NCI-H345 (cell line): ENCODE measurements at places on chromosomes 12 and 14.

DNA sequence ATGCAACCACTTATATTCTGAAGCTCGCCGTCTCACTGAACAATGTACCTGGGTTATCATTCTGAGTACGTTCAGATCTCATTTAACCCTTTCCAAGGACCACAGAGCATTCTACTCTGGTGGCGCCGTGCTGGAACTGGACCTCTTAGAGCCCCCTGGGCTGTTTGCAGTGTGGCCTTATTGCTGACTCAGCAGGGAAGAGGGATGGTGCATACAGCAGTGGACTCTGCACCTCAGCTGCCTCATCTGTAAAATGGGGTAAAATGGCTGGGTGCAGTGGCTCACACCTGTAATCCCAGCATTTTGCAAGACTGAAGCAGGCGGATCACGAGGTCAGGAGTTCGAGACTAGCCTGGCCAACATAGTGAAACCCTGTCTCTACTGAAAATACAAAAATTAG lies 2.9 kb downstream of the ALDH2 start:
- no peak for DNase-seq

DNA sequence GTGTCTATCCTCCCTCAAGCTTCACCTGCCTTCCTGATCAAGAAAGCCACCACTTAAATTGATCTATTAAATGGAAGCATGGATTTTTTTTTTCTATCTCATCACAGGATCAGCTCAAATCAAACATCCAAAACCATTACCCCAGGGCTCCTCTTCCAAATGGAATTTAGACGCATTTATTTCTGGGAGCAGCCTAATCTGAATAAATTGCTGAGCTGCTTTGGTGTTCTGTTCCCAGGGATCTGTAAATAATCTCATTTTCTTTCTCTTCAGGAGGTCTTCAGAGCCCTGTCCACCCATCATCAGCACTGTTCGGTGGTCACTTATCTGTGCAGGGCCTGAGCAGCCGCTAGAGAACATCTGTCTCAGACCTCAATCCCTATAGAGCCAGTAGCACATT lies 695.4 kb upstream of the TMEM132C start:
- DNase-seq: no peak

DNA sequence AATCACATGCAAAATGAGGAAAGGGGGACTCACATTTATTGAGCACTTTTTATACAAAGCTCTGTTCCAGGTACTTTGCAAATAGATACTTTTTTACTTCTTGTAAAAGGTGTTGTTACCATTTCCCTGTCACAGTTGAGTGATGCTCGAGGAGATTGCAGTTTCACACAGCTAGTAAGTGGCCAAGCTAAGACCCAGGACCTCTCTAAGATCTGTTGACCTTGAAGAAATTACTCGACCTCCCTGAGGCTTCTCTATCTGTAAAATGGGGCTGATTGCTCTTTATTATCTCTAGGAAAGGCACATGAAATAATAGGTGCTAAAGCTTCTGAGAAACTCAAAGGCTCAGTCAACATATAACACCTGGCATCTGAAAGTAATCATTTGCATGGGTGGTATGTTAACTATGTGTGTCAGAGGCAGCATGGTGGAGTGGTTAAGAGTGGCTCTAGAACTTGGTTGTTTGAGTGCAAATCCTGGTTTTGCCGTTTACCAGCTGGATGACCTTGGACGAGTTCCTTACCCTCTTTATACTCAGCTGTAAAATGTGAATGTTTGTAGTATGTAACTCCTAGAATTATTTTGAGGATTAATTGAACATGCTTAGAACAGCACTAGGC lies 41.5 kb downstream of the IFT81 start:
- DNase-seq: no peak

DNA sequence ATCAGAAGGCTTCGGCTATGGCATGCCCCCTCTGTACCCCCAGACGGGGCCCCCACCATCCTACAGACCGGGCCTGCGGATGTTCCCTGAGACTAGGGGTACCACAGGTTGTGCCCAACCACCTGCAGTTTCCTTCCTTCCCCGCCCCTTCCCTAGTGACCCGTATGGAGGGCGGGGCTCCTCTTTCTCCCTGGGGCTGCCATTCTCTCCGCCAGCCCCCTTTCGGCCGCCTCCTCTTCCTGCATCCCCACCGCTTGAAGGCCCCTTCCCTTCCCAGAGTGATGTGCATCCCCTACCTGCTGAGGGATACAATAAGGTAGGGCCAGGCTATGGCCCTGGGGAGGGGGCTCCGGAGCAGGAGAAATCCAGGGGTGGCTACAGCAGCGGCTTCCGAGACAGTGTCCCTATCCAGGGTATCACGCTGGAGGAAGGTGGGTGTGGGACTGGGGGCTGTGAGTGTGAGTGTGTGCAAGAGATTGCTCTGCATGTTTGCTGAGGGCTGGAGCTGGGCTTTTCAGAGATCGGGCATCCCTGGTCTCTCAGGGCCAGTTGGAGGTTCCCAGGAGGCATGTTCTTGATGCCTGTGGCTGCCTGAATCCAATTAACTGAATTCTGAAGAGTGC lies 8.6 kb downstream of the NFATC4 start:
- DNase-seq: no peak

- DNase-seq: peak; percentile 25
These were observed 633 bp downstream of the STX2 start for GRCh38 chr12:130838284-130838950.

GRCh38 chr14:96086574-96087077 lies 47.5 kb downstream of the C14orf132 start:
- no peak for DNase-seq

GRCh38 chr12:21934173-21934572 lies 7.1 kb downstream of the ABCC9 start:
- DNase-seq: no peak

GRCh38 chr12:97630356-97630755 lies 167.8 kb downstream of the RMST start:
- no peak for DNase-seq

DNA sequence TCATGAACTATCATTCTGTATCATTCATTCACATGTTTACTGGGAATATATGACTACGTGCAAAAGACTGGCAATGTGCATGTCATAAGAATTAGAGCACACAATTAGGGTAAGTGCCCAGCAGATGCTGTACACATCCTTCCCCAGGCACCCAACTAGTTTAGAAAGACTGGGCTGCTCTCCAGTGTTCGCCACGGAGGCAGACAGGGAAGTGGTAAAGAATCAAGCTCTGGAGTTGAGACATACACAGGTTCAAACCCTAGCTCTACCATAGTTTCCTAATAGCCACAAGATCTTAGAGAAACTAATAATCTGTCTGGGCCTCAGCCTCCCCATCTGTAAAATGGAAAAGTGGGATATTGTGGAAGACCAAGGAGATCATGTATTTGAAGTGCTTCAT lies 6.8 kb downstream of the TMCC3 start:
- DNase-seq: no peak

GRCh38 chr12:49803693-49804450 lies 24.3 kb downstream of the NCKAP5L start:
- no peak for DNase-seq

DNA sequence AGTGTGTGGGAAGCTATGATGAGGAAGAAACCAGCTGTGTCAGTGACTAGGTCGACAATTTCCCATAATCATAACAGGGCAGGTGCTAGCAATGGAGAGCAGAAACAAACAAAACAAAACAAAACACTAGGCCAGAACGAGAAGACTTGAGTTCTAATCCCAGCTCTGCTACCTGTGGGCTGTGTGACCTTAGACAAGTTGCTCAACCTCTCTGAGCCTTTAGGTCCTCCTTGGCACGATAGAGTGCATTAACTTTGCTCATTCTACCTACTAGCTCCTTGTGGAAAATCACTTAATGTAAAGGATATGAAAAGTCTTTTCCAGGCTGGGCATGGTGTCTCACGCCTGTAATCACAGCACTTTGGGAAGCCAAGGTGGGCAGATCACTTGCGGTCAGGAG lies 11.2 kb downstream of the HHIPL1 start:
- no peak for DNase-seq

GRCh38 chr12:77031745-77032144 lies 33.6 kb downstream of the E2F7 start:
- DNase-seq: no peak

GRCh38 chr12:90250766-90251165 lies 542.1 kb upstream of the ATP2B1 start:
- no peak for DNase-seq

DNA sequence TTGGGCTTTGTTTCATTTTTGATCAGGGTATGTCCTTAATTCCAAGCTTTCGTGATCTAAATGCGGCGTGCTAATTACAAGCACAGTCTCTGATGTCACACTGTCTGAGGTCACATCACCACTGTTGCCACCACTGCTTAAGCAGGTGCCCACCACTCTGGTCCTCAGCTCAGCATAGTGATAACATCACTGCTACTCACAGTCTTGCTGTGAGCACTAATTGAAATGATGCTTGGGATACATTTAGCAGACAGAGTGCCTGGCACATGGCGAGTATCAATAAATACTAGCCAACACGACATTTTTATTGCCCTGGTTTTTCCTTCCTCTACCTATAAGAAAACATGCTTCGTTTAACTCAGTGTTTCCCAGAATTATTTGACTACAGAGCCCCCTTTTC lies 7.9 kb downstream of the RILPL2 start:
- DNase-seq: no peak

- DNase-seq: peak; percentile 8
These were observed 307.3 kb downstream of the CEP128 start for GRCh38 chr14:80634106-80634758.

DNA sequence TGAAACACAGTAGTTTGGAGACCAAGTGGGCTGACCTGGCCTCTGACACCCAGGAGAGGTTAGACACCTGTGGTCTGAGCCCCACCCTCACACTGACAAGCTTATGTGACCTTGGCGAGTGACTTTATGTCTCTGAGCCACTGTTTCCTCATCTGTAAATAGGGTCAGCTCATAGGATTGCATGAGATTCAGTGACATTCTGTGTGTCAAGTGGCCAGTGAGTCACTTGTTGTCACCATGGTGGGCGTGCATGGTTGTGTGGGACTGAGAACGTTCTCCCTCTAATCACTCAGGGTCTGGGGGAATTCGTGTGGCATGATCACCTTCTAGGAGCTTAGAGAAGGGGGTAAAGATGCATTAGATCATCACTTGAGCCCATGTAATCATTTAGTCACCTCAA lies 146.4 kb downstream of the PHETA1 start:
- no peak for DNase-seq

DNA sequence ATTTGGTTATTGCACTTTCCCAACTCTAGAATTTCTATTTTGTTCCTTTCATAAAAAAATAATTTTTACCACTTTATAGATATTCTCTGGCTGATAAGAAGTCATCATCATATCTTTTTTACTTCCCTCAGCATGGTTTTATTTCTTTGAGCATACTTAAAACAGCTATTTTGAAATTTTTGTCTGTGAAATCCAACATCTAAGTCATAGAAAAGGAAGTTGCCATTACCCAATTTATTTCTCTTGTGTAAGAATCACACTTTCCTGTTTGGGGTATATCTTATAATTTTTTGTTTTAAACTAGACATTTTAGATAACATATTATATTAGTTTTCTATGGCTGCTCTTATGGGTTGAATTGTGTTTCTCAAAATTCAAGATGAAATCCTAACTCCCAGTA lies 400.2 kb upstream of the OR4E1 start:
- DNase-seq: no peak

- no peak for DNase-seq
These were observed 26.7 kb downstream of the CRY1 start for GRCh38 chr12:107066691-107067090.

DNA sequence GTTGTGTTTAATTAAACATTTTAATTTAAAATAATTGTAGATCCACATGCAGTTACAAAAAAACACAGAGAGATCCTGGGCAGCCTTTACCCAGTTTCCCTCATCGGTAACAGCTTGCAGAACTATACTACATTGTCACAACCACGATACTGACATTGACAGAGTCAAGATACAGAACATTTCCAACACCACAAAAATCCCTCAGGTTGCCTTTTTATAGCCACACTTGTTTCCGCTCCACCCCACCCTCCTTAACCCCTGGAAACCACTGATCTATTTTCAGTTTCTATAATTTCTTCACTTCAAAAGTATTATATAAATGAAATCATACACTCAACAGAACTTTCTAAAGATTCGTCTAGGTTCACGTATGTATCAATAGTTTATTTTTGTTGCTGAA lies 458.8 kb upstream of the SOX5 start:
- DNase-seq: no peak

DNA sequence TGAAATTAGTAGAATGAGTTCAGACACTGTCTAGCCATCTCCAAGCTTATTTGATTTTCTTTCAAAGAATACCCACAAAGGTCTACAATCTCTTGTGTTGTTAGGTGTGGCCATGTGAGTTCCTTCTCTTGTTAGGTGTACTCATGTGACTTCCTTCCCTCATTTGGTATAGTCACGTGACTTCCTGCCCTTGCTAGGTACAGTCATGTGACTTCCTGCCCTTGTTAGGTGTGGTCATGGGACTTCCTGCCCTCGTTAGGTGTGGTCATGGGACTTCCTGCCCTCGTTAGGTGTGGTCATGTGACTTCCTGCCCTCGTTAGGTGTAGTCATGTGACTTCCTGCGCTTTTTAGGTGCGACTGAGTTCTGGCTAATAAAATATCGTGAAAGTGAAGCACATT lies 179.6 kb downstream of the TMX1 start:
- no peak for DNase-seq

GRCh38 chr12:53325511-53326061 lies 4.2 kb upstream of the AAAS start:
- no peak for DNase-seq

DNA sequence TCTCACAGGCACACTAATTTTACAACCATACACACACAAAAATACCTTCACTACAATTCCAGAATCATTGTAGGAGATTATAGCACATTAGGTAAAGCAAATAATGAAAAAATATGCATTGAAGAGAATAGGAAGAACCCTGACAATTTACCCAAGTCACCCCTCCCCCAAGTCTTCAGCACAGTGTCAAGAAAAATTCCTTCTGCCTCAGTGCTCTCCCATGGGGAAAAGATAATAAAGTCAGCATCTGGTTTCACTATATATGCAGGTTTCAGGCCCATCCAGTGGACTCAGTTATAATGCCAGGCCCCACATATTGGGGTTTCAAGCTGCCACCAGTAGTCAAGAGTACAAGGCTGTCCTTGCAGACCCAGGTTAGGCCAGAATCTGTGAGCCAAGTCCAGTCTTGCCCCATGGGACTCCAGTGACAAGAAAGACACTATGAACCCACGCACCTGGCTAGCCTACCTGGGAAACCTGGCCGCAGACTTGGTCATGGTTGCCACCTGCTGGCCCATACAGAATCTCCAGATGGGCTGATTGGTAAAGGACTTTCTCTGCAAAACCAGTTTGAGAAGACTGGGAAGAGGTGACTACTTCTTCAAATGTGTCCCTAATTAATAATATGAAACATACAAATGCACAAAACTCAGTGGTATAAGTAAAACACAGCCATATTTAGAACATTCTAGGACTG lies 398.6 kb upstream of the FLRT2 start:
- DNase-seq: no peak

GRCh38 chr14:103685276-103686211 lies 29.7 kb downstream of the XRCC3 start:
- no peak for DNase-seq
